Endodermal cell (in vitro differentiated cells): ENCODE measurements at places on chromosomes 1 and 21. TPM values are rescaled to one million over a fixed set of nuclear protein-coding genes. Genes with fewer than 3 reads are reported as not detected.

Gene PADI2
- total RNA-seq = 2.7 to 4.6 TPM (median 2.8 TPM) in 3 replicates

Gene DIRAS3
- total RNA-seq = 0.35 and 0.47 TPM in 2 replicates

GRCh38 chr21:41418956-41419680, 6.9 kb upstream of the MX1 start:
- H3K27me3 ChIP-seq = peaks cover 16% of the 10 kb centered on the region
- peak; percentile 54 for DNase-seq
- peaks cover 4% of the 10 kb centered on the region for H3K4me1 ChIP-seq
- H3K4me3 ChIP-seq = no peak overlapping the region
- no peak overlapping the region for H3K27ac ChIP-seq

GRCh38 chr1:228922722-228923376, 187.6 kb downstream of the RHOU start:
- H3K36me3 ChIP-seq = no peaks in the 10 kb centered on the region
- H3K4me1 ChIP-seq = no peaks in the 10 kb centered on the region
- DNase-seq = no peak
- no peak overlapping the region for H3K4me3 ChIP-seq
- peaks cover 7% of the 10 kb centered on the region for H3K27me3 ChIP-seq
- H3K27ac ChIP-seq = no peak overlapping the region

- peak; percentile 30 for DNase-seq
- no peaks in the 10 kb centered on the region for H3K4me1 ChIP-seq
- H3K27ac ChIP-seq = no peak overlapping the region
- H3K36me3 ChIP-seq = no peaks in the 10 kb centered on the region
- no peaks in the 10 kb centered on the region for H3K27me3 ChIP-seq
Measured at GRCh38 chr1:202259705-202260104, 66.1 kb downstream of the LGR6 start.

DNA sequence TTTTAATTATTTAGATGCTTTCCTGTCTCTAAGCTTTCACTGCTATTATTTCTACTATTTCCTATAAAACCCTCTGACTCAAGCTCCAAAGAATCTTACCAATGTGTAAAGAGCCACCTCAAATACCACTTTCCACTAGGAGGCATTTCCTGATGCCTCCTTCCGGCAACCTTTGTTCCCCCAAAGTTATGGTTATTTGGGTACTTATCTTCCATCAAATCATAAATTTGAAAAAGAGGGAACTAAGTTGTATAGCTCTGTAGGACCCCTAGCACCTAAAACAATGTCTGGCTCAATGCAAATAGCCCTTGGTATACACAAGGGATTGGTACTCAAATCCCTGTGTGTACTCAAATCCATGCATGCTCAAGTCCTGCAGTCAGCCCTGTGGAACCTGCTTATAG, 79.6 kb downstream of the NME7 start:
- H3K27ac ChIP-seq = no peak overlapping the region
- peak; percentile 49 for DNase-seq
- no peaks in the 10 kb centered on the region for H3K27me3 ChIP-seq
- H3K4me1 ChIP-seq = no peaks in the 10 kb centered on the region
- H3K36me3 ChIP-seq = peaks cover 5% of the 10 kb centered on the region

DNA sequence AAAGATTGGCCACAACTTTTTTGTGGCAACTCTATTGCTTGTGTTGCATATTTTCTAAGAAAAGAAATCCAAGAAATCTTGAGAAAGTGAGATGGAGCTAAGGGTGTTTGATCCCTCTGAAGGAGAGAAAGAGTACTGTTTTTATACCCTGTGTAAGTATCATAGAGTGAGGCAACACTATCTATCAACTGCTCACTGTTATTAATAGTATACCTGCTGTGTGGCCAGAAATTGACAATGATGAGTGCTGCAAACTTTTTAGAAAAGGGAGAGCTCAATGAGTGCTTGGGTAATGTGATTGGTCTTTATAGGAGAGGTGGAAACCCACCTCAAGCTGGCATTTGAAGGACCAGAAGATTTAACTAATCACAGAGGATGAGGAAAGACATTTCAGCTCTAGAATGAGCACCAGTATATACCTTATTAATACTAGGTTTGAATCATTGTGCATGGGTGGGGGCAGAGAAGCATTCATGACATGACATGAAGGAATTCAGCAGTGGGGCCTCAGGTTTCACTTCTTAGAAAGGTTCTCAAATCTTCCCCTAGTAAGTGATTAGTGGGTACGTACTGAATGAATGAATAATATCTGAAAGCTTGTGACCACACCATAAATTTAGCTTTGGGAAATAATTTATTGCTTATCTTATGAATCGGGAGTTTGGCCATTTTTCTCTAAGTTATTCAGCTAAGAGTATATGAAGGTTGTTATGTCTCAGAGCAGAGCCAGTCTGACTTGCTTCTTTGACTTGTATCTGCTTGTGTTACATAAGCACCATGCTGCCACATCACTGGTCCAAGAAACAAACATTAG, 169.2 kb upstream of the SGIP1 start:
- no peak overlapping the region for H3K27ac ChIP-seq
- H3K27me3 ChIP-seq = no peaks in the 10 kb centered on the region
- DNase-seq = no peak

GRCh38 chr1:110672753-110673108, 2.0 kb downstream of the KCNA3 start:
- no peaks in the 10 kb centered on the region for H3K4me1 ChIP-seq
- DNase-seq = no peak
- H3K36me3 ChIP-seq = no peaks in the 10 kb centered on the region
- H3K27ac ChIP-seq = no peak overlapping the region

DNA sequence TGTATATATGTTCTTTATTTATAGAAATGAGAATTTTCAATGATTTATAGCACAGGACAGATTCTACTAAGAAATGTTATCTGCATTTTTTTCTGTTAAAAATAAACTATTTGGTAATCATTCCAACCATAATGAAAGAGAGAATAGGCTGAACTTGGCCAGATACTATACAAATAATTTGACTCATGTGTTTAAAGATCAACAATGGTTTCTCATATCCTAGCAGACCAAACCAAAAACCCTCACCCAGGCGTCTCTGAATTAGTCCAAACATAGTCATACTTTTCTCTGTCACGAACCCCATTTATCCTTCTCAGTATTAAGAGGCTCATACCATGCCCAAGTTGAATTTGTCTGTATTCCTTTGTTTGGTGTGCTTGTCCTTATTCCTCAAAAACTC, 40.3 kb downstream of the RPE65 start:
- H3K36me3 ChIP-seq = no peaks in the 10 kb centered on the region
- H3K27me3 ChIP-seq = no peaks in the 10 kb centered on the region
- H3K4me1 ChIP-seq = no peaks in the 10 kb centered on the region
- no peak overlapping the region for H3K27ac ChIP-seq
